ENCODE measurements at places on chromosomes 16 and 17. TPM values are rescaled to one million over a fixed set of nuclear protein-coding genes. Genes with fewer than 3 reads are reported as not detected.

Gene CBX2
- 0.26 TPM for total RNA-seq

Gene PPY
- not detected for total RNA-seq

Gene CHST6
- total RNA-seq: 2.1 TPM

Gene CAVIN1
- total RNA-seq: 538 TPM

Gene SLC2A4
- 0.10 TPM for total RNA-seq

Gene PYDC1
- not detected for total RNA-seq

Gene CHD9NB
- total RNA-seq: 2.7 TPM

Gene GDPD3
- 1.3 TPM for total RNA-seq

Gene CD300LG
- total RNA-seq: not detected

Gene NUDT16L1
- 22.6 TPM for total RNA-seq

Gene DHRS7C
- not detected for total RNA-seq

Gene MRPS34
- total RNA-seq: 42.2 TPM

Gene MT3
- total RNA-seq: 0.59 TPM

Gene WBP2
- total RNA-seq: 45.3 TPM

Gene PDILT
- not detected for total RNA-seq

Gene ESRP2
- total RNA-seq: 0.07 TPM

Gene PIK3R6
- total RNA-seq: not detected

Gene VAMP2
- total RNA-seq: 12.8 TPM

Gene PGS1
- 31.8 TPM for total RNA-seq

Gene CACNG3
- total RNA-seq: not detected

Gene HBA2
- not detected for total RNA-seq

Gene KRT24
- not detected for total RNA-seq

Gene KRT20
- not detected for total RNA-seq

Gene PPP1R27
- total RNA-seq: not detected

Gene CCL16
- not detected for total RNA-seq

Gene GDPD1
- total RNA-seq: 0.98 TPM

Gene HSF4
- total RNA-seq: 23.0 TPM

Gene DNAH9
- not detected for total RNA-seq

Gene FTSJ3
- 47.7 TPM for total RNA-seq

Gene EPN3
- total RNA-seq: not detected

Gene P3H4
- 123 TPM for total RNA-seq

Gene PTX4
- total RNA-seq: 0.20 TPM

Gene CCL7
- 3.7 TPM for total RNA-seq

Gene HS3ST3A1
- 0.99 TPM for total RNA-seq

Gene FBXL19
- total RNA-seq: 18.5 TPM

Gene NTN3
- total RNA-seq: 1.3 TPM

Gene MT1F
- total RNA-seq: not detected

Gene CORO7
- total RNA-seq: 11.2 TPM

Gene BRIP1
- 1.7 TPM for total RNA-seq

Gene MEFV
- total RNA-seq: 0.10 TPM

Gene PRSS33
- not detected for total RNA-seq

Gene RDM1
- not detected for total RNA-seq

Gene KRTAP2-2
- total RNA-seq: not detected

Gene CNTNAP1
- total RNA-seq: 112 TPM

Gene MLKL
- 14.6 TPM for total RNA-seq

Gene KRTAP4-4
- total RNA-seq: not detected

Gene CCL15
- not detected for total RNA-seq

Gene NPIPB6
- total RNA-seq: 0.89 TPM

Gene KRT28
- total RNA-seq: not detected

Gene KRTAP9-4
- not detected for total RNA-seq

Gene EXOC3L1
- total RNA-seq: not detected

Gene GDE1
- total RNA-seq: 61.5 TPM

Gene HOXB9
- not detected for total RNA-seq

Gene DHX58
- 11.3 TPM for total RNA-seq

Gene MRPL38
- total RNA-seq: 23.9 TPM

Gene RPH3AL
- total RNA-seq: 1.2 TPM

All from smooth muscle cell of the pulmonary artery (primary cell).